Activated CD4-positive, alpha-beta T cell treated with anti-CD3 and anti-CD28 coated beads for 36 hours (primary cell): ENCODE measurements at places on chromosomes 2 and 18. TPM values are rescaled to one million over a fixed set of nuclear protein-coding genes. Genes with fewer than 3 reads are reported as not detected.

NT5C1B gene
- not detected for total RNA-seq

MBOAT2 gene
- 4.7 TPM for total RNA-seq

DNA sequence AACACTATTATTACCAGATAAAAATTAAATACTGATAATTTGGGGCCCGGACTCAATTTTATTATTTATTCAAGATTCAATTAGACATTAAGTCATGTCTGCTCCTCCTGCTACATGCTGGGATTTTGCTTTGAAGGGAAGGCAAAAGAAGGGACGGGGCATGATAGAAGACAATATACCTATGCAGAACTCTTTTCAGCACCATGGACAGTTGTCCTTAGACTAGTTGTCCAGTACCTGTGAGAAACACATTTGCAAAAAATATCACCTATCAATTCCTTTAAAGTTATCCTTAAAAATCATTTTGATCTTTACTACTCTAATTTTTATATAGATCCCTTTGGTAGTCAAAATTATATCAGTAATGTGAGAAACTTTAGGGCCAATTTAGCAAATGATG is 100.2 kb upstream of the SULT1C3 start:
- DNase-seq = no peak

DNA sequence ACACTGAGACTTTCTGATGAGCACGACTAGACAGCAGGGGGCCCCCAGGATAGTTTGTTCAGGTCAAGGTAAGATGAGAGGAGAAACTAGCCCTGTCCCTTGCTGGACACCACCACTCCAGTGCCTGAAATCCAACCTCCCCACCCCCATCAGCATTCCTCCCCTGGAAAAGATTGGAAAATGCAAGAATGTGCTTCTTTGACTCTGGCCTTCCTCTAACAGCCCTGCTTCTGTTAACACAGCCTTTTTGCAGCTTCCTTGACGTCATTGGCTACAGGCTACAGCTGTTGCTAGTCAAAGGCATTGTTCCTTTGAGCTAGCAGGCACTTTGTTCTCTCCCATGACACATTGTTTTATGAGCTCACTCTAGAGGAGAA is 20.1 kb upstream of the LTBP1 start:
- no peak for DNase-seq

GRCh38 chr2:161988589-161988988 is 85.4 kb downstream of the DPP4 start:
- no peak for DNase-seq

DNA sequence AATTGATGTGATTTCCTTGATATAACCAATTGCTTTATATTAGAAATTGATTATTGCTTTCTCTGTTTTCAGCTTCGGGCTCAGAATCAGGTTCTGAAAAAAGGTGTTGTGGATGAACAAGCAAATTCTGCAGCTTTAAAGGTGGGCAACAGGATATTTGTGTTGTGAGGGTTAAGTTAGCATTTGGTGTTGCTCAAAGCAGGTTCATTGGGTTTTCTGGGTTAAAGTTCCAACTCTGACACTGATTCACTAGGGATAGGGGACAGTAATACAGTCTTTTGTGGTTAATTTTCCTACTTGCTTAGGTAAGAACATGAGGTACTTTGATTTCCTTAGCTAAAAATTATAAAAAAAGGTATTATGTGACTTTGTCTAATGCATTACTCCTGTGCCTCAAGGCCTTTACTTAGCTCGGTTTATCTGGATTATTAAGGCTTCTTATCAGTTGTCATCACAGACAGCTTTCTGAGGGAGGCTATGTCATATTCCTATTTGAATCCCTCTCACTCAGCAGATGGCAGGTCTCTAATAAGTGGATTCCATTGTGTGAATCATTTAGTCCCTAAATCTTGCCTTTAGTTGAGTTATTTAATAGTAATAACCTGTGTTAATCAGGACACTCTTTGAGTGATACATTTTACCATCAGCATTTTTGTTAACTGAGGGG is 78.9 kb upstream of the STON1 start:
- no peak for DNase-seq
